ENCODE measurements at places on chromosomes 1 and 21.
A peak's percentile ranks its signal among the peaks of the same experiment; 100 is the strongest.

GRCh38 chr1:244096066-244096610 lies 45.1 kb downstream of the ZBTB18 start:
- DNase-seq = no peak

DNA sequence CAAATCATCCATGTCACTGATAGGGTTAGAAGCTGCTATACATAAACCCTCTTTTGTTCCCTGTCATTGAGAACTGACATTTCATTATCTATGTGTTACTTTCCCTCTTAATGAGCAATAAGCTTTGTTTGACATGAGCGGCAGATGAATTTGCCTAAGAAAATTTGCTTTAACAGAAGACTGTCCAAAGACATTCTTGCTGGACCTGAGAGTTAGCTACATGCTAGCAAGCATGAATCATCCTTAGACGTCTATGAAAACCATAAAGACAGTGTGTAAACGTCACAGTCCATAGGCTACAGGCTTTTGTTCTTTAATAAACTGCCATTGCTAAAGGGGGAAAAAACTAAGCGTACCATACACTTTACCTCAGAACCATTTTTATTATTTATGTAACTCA lies 73.1 kb downstream of the TNFSF4 start:
- DNase-seq = peak; percentile 34

DNA sequence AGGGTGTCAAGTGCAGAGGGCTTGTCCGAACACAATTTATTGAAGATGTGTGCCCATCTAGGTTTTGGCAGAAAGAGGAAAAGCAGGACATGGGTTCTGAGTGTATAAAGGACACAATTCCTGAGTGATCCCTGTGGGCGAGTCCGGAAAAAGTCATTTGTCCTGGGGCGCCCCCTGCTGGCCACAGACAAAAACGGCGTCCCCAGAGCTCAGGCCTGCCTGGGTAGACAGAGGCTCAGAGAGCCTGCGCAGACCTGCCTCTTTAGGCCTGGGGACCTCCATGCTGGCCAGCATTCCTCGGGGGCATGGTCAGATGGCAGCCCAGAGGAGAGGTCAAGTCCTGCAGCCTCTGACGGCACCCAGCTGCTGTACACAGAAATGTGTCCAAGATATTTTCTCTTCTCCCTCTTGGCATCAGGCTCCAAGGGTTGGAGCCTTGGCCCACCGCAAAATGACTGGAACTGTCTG lies 65.5 kb upstream of the LRP8 start:
- peak; percentile 60 for DNase-seq

DNA sequence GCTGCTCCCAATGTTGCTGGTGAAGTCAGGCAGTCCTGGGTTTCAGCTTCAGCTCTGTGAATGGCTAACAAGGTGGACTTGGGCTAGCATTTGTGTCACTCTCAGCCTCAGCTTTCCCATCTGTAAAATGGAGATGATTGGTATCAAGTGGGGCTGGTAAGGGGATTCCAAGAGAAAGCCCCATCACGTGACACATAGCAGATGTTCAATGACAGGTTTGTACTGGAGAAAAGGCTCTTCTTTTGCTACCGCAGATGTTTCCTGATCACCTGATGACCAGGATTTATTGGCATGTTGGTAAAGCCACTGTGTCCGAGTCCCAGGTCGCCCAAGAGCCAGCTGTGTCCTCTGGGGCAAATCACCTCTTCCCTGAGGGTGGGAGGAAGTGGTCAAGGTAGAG lies 335.0 kb downstream of the MATN1 start:
- no peak for DNase-seq

GRCh38 chr1:113732802-113733201 lies 26.5 kb downstream of the PHTF1 start:
- DNase-seq = no peak

DNA sequence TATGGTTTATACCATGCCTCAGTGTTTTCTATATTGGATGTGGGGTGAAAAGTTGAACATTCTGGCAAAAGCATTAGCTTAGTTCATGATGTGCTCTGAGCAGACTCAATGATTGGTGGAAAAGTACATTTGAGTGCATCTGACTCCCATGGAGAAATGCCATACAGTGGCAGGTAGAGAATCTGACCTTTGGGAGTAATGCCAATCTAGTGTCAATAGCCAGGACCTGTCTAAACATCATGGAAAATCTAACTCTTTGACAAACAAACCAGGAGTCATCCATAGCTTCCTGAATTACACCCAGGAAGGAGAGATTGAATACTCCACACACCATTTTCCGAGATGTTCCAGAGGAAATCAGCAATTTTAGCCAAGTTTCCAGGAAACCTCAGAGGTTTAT lies 51.0 kb downstream of the XCL1 start:
- DNase-seq = no peak

DNA sequence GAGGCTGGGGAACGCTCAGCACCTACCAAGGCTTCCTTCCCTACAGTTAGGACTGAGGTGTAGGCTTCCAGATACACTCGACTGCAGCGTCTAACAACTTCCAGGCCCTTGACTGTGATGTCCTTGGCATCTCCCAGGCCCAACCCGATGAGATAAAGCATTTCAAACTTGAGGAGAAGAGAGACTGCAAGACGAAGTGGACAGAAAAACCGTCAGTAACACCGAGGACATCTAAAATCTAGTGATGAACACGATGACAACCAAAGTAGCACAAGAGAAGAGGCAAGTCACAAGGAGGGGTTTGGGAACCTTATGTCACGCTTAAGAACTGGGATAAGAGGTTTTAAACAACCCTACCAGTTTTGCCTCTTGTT lies 314 bp downstream of the DPH5 start:
- DNase-seq = no peak

- no peak for DNase-seq
Observed at GRCh38 chr1:180094705-180095295, 59.9 kb upstream of the QSOX1 start.

- DNase-seq = peak; percentile 66
Observed at GRCh38 chr1:162878000-162878596, 17.1 kb upstream of the CCDC190 start.

DNA sequence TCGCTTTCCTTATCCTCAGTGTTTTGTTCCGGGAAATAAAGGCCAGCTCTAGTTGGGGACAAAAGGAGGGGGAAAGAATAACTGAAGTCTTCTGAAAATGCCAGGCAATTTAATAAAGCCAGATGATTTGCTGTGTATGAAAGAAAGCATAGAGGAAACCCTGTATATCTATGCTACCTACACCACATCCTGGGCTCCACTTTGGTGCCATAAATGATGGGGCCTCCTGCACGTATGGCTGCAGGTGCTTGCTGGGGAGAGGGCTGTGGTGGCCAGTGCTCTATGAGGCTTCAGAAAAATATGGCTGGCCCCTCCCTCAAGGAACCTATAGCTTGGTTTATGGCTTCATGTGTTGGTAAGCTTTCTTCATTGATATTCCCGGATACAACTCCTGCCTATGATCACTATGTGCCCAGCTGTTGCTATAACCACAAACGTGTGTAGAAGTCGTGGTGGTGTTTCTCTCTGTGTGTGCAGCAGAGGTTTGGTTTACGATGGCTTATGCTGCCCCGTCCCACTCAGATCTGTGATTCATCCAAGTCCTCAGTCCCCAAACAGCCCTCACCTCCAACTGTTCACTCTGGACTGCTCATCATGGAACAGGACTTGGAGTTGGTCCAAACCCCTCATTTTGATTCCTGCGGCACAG lies 59.5 kb downstream of the BACE2 start:
- no peak for DNase-seq

DNA sequence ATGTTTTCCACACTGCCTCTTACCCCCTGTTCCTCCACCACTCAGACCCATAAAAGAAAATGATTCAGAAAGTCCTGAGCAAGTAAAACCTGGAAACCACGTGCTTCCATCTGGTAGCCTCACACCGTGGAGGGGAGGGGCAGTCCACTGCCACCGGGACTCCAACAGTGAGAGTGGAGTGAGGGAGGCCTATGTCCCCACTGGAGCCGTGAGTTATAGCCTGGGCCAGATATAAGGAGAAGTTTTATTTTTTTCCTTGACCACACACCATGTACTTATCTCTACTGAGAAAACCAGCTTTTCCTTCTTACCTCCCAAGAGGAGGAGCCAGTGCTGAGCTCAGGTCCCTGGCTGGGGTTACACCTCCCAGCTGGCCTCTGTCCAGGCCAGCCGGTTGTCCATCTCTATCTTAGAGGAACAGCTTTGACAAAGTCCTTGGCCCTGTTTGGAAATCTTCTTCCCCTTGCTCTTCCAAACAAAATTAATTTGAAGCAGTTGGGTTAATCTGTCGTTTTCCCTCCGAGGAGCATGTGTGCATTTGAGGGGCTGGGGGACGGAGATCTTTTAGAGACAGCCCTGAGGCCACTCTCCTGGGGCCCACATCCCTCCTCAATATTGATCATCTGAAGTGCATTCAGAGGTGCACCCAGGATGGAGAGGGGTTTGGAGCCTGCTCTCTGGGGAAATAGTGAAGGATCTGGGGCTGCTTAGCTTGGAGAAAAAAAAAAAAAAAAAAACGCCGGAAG lies 49.1 kb upstream of the SERBP1 start:
- DNase-seq = peak; percentile 49

GRCh38 chr1:21198929-21199328 lies 22.2 kb upstream of the EIF4G3 start:
- DNase-seq = no peak

DNA sequence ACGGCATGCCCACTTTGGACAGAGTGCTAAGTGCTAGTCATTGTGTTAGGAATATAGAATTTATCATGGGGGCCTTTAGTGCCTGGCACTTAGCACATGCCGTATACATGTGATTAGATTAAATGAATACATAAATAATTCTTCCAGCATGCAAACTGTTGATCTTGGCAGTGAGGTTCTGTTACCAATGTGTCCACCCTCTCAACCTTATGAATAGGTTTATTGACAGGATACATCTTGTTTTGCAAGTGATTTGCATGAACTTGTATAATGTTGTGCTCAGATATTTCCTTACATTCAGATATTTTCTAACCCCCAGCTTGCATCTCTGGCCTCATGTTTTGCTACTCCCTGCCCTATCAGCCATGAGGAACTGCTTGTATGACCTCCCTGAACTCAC lies 60.3 kb upstream of the ZNF648 start:
- no peak for DNase-seq

DNA sequence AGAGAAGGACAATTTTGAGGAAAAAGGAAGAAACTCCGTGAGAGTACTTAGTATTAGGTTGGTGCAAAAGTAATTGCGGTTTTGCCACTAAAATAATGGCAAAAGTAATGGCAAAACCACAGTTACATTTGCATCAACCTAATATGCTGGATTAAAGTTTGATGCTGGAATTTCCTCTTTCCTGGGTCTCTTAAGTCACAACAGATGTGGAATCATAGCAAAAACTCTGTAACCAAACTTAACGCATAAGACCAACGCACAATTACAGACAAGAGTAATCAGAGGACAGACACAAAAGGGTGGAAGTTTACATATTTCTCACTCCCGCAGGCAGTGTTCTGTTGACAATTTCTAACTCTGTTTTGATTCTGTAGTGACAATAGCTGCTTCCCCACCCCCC lies 182.4 kb downstream of the BACH1 start:
- no peak for DNase-seq

- no peak for DNase-seq
Observed at GRCh38 chr1:52444463-52444862, 40.1 kb downstream of the PRPF38A start.

DNA sequence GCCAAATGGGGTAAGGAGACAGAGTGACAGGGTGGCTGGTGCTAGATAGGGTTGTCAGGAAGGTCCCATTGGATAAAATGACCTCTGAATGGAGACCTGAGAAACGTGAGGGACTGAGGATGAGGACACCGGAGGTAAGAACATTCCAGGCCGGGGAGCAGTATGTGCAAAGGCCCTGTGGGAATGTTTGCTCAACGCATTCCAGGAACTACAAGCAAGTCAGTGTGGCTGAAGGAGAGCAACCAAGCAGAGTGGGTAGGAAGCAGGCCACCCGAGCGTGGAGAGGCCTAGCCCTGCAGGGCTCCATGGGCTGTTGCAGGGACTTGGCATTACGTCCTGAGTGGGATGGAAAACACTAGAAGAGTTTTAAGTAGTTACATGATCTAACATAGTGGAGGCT lies 185.6 kb downstream of the ZBTB18 start:
- DNase-seq = no peak

- no peak for DNase-seq
Observed at GRCh38 chr1:942411-942821, 16.6 kb downstream of the NOC2L start.

- no peak for DNase-seq
Observed at GRCh38 chr1:182677397-182678098, 6.8 kb downstream of the RGS8 start.

DNA sequence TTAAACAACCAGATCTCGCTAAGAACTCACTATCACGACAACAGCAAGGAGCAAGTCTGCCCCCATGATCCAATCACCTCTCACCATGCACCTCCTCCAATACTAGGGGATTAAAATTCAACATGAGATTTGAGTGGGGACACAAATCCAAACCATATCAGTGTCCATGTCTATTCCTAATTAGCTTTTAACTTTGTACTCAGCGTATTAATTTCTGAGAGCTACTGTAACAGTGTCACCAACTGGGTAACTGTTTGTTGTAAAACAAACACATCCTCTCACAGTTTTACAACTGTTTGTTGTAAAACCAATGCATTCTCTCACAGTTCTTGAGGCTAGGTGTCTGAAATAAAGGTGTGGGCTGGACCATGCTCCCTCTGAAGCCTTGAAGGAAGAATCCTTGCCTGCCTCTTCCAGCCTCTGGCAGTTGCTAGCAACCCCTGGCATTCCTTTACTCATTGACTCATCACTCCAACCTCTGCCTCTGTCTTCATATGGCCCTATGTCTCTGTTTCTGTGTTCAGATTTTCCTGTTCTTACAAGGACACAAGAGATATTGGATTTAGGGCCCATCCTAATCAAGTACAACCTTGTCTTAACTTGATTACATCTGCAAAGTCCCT lies 121.2 kb downstream of the LTN1 start:
- no peak for DNase-seq

DNA sequence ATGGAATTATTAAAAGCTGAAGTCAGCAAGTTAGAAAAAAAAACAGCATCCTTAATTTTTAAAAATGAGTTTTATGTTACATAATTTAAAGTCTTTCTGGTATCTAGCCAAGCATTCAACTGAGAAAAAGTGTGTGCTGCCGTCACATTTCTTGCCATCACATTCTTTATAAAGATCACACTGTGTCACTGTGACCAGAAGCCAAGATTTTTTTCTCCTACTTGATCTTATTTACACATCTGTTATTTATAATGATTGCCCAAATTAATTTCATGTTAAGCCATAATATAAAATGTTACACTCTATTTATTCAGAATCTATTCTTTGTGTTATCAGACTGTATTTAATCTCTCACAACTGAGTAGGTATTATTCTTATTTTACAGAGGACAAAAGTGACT lies 1603.7 kb downstream of the PLA2G4A start:
- DNase-seq = no peak

- no peak for DNase-seq
Observed at GRCh38 chr1:156859523-156860112, 701 bp upstream of the INSRR start.
